Ascending aorta (tissue), 2 donors: ENCODE measurements at places on chromosomes 5 and 9. TPM values are rescaled to one million over a fixed set of nuclear protein-coding genes. Genes with fewer than 3 reads are reported as not detected.
A peak's percentile ranks its signal among the peaks of the same experiment; 100 is the strongest.

- peaks cover 7% of the 10 kb centered on the region for H3K4me1 ChIP-seq
- H3K4me3 ChIP-seq: peak within 1 kb of the TSS; percentile 67
- H3K27me3 ChIP-seq: no peaks in the 10 kb centered on the region
- peak; percentile 83 for DNase-seq
- no peaks in the 10 kb centered on the region for H3K36me3 ChIP-seq
- H3K27ac ChIP-seq: peak within 1 kb of the TSS; percentile 66
Measured at GRCh38 chr5:178590141-178590923, at the start of gene COL23A1. COL23A1 (minus strand) TSS chr5:178590393.

DNA sequence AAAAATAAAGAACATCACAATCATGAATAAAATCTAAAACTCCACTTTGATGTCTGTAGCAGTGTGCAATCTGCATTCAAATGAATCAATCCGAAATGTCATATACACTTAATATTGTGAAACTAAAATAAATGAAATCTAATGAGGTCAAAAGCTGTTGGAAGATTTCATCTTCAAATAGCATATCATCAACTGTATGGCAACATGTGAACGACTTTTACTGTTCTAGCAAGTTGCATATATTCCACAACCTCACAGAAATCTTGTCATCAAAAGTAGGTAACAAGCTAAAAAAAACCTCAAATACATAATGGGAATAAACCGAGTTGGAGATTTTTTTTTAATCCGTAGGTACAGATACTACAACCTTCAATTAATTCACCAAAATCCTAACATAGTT, 1.2 kb downstream of the PTBP3 start:
- no peaks in the 10 kb centered on the region for H3K36me3 ChIP-seq
- H3K27ac ChIP-seq: no peak overlapping the region
- H3K4me3 ChIP-seq: peak overlapping the region; percentile 95
- H3K27me3 ChIP-seq: no peaks in the 10 kb centered on the region
- H3K4me1 ChIP-seq: peaks cover 7% of the 10 kb centered on the region
- no peak for DNase-seq

Gene ARSK
- 3.6 TPM for total RNA-seq

Gene TCF7
- total RNA-seq: 12.1 TPM

Gene SLC34A1
- total RNA-seq: not detected
